Metanephros (tissue), 2 donors: ENCODE measurements at places on chromosomes 2 and 18. TPM values are rescaled to one million over a fixed set of nuclear protein-coding genes. Genes with fewer than 3 reads are reported as not detected.

The PLGLB2 gene
- 2.6 TPM for total RNA-seq

The ODC1 gene
- total RNA-seq = 270 TPM

The EML6 gene
- total RNA-seq = 21.1 TPM

The RAD51AP2 gene
- total RNA-seq = 0.12 TPM

The PPM1G gene
- 52.4 TPM for total RNA-seq

The TEKT4 gene
- 0.29 TPM for total RNA-seq

The PER2 gene
- 13.2 TPM for total RNA-seq

The CYP27A1 gene
- total RNA-seq = 45.4 TPM

The ORC4 gene
- total RNA-seq = 111 TPM

The NR4A2 gene
- 2.3 TPM for total RNA-seq

The NAPG gene
- 28.7 TPM for total RNA-seq

The SLC4A5 gene
- 8.4 TPM for total RNA-seq

The CABYR gene
- total RNA-seq = 5.1 TPM

The CCDC141 gene
- 8.2 TPM for total RNA-seq
